ENCODE measurements at places on chromosomes 16 and 17.
A peak's percentile ranks its signal among the peaks of the same experiment; 100 is the strongest.

GRCh38 chr17:15371376-15372130 is 30.2 kb upstream of the TEKT3 start:
- no peak for DNase-seq

DNA sequence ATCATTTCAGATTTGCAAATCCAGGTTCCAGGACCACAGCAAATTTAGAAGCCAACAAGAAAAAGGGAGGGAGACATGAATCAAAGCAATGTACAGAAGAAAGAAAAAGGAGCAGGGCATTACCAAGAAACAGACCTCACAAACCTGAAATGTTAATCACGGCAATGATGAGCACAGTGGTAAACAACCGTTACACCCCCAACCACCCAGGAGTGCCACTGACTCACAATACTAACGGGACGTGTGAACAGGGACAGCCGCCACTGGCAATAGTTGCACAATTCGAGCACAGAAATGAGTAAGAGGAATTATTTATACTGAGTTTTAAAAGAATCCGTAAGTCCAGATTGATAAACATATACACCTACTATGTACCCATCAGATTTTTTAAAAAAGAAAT is 13.8 kb downstream of the USP22 start:
- peak; percentile 87 for DNase-seq

- no peak for DNase-seq
These were observed 3.2 kb upstream of the C16orf46 start for GRCh38 chr16:81080233-81080632.

DNA sequence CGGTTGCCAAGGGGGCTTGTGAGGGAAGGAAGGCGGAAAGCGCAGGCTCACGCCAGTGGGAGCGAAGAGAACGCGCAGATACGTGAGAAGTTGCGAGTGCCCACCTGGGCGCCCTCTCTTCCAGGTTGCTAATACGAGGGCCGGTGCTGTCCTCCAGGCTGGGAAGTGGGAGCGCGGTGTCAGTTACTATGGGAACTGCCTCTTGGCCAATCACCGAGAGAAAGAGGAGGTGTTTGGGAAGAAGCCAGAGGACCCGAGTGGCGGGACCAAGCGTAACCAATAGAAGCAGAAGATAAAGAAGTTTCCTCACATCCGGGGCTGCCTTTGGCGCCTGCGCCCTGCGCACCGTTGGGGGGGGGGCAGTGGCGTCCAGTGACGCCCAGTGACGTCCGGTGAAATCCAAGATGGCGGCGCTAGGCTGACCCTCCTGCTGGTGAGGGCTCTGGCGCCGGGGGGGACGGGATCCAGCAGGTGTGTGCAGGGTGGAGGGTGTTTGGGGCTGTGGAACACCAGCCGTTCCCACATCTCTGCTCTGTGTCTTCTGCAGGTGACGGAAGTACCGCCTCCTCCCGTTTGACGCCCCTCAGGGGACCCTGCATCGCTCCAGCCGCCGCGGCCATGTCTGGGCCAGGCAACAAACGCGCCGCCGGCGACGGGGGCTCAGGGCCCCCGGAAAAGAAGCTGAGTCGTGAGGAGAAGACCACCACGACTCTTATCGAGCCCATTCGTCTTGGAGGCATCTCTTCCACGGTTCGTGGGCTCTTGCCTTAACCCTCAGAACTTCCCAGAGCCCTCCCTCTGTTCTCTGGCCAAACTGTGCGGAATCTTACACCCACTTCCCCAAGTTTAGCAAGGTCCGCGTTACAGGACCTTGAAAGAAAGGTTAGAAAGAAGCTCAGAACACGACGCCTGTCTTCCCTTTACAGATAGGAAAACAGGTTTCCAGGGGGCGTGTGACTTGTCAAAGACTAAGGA is at the start of the genes CFAP119 and RNF40:
Gene CFAP119 (minus strand): TSS at position 135 of the 975 bp plus-strand sequence. CDS start 314 bp downstream, outside the sequence.
Gene RNF40 (plus strand): TSS at position 395 of the 975 bp plus-strand sequence. CDS start 224 bp downstream, at position 619.
- DNase-seq = peak; percentile 96
